ENCODE measurements at places on chromosomes 7 and 10. TPM values are rescaled to one million over a fixed set of nuclear protein-coding genes. Genes with fewer than 3 reads are reported as not detected.

- DNase-seq, result no peak
Observed at GRCh38 chr10:46035923-46036849, 5.8 kb upstream of the NCOA4 start.

DNA sequence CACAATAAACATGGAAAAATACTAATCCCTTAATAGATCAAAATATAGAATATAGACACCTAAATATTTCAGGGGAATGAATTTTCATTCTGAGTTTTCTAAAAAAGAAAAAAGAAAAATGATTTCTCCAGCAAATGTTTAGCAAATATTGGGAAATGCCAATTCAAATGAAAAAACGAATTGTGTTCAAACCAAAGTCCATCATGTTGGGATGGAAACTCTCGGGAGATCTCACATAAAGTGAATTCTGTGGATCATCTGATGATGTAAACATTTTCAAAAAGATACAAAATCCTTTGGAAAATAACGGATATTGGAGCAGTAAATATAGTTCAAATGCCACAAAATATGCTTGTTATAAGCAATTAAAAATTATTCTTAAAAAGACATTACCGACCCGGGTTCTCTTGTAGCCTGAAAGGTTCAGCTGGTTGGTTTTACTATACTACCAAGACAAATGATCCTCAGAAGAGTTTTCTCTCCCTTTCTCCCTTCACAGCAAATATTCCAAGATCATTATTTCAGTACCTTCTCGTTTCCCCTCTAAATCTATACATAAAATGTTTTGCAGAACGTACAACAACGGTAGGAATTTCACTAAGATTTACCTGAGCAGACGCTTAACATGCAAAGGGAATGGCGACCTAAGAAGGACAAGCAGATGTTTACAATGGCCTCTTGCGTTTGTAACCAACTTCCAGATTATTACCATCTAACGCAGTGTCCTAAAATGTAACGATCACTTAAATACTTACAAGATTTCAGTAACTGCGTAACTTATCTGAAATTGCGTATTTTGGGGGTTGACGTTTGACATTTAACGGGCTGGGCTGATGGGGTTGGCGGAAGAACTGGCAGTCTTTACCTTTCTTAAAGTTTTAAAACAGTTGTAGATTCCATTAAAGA lies 2.5 kb downstream of the HOXA13 start:
- no peak for DNase-seq

DNA sequence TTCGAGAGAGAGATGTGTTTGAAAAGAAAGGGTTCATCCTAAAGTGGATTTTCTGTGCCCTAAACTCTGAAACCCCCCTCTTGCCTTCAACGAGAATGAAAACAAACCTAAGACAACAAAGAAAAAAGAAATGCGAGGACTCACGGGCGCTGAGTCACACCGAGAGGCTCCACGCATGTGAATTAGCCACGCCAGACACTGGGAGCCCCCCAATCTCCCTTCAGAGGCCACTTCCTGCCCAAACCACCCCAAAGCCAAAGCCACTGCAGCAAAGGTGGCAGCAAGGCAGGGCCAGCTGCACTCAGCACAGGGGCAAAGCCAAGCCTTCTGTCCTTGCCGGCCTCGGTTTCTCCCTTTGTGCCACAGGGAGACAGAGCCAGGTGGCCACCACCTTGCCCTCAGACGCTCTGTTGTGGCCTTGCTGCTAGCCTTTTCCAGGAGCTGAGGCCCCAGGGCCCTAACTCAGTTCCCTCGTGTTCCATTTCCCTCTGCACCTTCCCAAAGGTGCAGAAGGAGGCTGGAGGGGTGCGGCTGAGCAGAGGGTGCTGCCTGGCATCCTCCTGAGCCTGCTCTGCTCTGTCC lies 93.3 kb downstream of the FAM53B start:
- no peak for DNase-seq

- no peak for DNase-seq
Observed at GRCh38 chr10:3785851-3786271, 852 bp upstream of the KLF6 start.

DNA sequence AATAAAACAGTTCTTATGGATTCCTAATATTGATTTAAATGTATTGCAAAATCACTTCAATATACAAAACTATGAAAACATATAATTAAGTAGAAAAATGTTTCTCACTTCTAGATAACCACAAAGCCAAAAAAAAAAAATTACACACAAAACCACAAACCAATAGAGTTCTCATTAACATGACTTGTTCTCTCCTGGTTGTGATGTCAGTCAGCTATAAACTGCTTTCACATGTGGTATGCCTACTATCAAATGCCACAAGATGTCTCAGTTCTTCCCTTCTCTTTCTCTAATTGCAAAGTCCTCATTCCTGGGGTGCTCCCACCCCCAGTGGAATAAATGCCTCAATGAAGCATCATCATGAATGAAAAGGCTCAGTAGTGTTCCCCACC lies 16.6 kb downstream of the GNAI1 start:
- no peak for DNase-seq

SNX10 gene
- 15.4 TPM for polyA plus RNA-seq

GRID2IP gene
- 0.90 TPM for polyA plus RNA-seq
